Endothelial cell (in vitro differentiated cells): ENCODE measurements at places on chromosomes 12 and 14.
A peak's percentile ranks its signal among the peaks of the same experiment; 100 is the strongest.

DNA sequence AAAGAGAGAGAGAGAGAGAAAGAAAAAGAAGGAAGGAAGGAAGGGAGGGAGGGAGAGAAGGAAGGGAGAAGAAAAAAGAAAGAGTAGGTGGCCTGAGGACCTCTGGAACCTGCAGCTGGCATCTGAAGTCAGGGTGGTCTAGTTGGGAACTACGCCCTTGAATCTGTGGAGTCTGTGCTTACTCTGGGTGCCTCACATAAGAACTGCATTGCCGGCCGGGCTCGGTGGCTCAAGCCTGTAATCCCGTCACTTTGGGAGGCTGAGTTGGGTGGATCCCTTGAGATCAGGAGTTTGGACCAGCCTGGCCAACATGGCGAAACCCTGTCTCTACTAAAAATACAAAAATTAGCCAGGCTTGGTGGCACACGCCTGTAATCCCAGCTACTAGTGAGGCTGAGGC lies 10.0 kb upstream of the NRDE2 start:
- no peak for DNase-seq

- DNase-seq: no peak
Observed at GRCh38 chr12:105322070-105322469, 8.4 kb upstream of the C12orf75 start.

DNA sequence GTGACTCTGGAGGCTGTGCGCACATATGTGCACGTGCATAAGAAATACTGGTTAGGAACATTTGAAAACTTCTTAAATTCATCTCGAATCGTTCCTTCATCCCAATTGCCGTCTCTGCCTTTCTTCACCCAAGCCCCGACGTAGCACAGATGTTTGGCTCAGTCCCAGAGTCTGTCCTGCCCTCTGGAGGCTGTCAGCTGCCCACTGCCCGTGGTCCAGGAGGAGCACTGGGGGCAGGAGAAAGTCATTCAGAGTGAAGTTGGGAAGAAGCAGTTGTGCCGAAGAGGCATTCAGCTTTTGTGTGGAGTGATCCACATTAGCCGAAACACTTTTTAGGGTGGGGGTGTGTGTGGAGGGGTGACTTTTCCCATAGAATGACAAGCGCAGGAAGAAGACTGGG lies 124.9 kb downstream of the TSPAN9 start:
- no peak for DNase-seq

GRCh38 chr12:75820848-75821578 lies 210.6 kb downstream of the PHLDA1 start:
- DNase-seq: no peak

DNA sequence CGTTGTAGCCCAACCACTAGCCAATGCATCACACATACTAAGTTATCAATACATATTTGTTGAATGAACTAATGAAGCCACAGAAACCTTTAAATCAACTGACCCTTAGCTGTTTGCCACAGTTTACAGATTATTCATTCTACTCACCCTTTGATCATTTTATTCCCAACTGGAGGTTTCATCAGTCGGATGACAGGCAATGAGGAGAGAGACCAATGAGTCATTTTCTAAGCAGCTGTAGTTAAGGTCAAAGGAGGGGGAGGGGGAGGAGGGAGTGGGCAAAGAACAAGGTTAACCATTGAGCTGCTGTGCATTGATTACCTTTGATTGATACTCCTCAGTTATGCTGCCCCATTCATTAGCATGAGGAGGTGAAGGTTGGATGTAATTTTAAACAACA lies 469.5 kb downstream of the VRK1 start:
- no peak for DNase-seq

GRCh38 chr14:70601162-70601561 lies 707 bp upstream of the MED6 start:
- DNase-seq: no peak

- DNase-seq: no peak
Observed at GRCh38 chr12:66210840-66211239, 21.8 kb downstream of the IRAK3 start.

- no peak for DNase-seq
Observed at GRCh38 chr14:22540293-22540692, 48.7 kb downstream of the DAD1 start.

DNA sequence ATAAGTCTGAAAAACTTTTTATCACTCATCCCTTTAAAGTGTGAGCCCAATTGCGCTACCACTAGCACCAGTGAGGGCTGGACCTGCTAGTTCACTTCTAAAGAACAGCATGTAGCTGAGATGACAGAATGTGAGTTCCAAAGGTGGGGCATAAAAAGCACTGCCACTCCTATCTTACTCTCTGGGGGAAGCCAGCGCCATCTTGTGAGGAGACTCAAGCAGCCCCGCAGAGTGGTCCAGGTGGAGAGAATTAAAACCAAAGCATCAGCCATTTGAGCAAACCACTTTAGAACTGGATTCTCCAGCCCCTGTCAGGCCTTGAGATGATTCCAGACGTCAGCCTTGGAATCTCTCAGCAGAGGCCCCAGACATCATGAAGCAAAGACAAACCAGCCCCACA lies 39.9 kb downstream of the TMEM132D start:
- DNase-seq: no peak

DNA sequence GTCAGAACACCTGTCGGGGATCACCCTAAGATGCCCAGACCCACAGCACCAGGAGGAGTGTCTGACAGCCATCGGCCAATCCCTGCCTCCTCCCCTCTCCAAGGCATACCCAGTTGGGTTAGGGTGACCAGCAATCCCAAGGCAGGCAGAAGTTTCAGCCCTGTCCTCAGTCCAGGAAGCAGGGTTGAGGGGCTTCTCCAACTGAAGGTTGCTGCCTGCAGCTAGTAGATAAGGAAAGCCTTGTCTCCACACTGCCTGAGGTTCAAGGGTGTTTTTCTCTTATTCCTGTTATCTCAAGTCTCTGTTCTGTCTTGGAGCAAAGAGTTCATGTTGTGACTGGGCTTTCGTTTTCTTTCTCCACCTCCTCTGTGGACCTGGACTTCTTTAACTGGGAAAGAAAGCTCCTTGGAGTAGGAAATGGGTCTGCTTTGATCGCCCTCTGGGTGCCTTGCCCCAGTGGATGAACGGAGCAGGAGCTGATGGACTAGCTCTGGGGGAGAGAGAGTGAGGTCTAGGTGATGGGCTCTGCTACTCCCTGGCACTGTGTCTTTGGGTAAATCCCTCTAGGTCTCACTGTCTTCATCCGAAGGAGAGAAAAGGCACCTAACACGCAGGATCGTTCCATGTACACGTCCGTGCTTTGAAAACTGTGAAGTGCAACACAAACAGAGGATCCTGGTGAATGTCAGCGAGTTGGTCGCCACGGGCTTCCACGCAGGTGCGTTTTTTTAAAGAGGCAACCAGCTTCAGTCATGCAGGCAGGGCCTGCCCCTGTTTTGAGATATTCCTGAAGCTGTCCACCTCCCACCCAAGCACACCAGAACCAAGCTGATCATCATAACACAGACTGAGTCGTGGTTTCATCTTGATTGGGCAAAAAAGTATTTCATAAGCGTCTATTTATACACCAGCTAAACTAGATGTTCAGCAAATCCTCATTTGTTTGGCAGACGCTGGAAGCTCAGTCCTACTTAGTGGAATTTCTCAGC lies 52.5 kb upstream of the FOXN3 start:
- no peak for DNase-seq

DNA sequence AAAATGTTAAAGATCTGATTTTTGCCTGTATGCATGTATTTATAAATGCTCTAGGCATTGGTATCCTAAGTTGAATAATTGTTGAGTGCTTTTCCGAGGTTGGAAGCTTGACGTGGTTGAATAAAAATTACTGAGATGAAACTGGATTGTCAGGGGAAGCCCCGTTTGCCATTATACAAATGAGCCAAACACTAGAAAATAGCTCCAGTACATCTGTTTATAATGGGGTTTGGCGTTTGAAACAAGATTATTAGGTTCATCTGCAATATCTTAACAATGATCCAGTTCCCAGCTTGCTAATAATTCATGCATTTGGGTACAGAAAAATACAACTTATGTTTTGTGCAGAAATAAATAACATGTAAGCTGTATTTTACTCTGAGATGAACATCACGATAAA lies 789.6 kb downstream of the GALC start:
- no peak for DNase-seq

DNA sequence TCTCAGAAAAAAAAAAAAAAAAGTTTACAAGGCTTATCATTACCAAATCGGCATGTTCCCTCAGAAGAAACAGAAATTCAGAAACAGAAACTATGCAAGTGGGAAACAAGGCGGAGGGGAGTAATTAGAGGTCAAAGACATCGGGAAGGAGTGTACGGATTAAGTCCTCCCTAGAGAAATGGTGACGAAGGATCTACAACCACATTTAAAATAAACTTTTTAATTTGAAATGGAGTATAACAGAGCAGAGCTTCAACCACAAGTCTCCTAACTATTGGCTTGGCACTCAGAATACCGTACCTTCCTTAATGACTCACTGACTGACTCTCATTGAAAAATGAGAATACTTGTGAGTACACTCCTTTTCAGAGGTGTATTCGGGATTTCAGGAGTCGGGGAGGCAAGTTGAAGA lies 908 bp downstream of the ENTPD5 start:
- no peak for DNase-seq

- DNase-seq: no peak
Observed at GRCh38 chr12:10184261-10184843, 5.5 kb downstream of the TMEM52B start.

DNA sequence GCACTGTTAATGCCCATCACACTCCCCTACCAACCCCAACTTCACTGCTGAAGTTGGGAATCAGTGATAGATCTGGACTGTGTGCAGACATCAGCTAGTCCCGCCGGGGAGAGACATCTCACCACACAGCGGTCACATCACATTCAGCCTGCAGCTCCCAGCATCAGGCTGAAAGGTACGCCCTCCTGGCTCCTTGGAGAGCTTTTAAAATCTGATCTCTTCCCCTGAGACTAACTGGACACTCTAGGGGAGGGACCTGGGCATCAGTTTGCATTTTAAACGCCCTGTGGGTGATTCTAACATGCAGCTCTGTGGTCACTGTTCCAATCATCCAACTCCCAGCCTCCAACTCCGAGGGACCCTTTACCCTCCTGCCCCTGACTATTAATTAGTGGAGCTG lies 58.4 kb downstream of the CCDC85C start:
- DNase-seq: no peak

DNA sequence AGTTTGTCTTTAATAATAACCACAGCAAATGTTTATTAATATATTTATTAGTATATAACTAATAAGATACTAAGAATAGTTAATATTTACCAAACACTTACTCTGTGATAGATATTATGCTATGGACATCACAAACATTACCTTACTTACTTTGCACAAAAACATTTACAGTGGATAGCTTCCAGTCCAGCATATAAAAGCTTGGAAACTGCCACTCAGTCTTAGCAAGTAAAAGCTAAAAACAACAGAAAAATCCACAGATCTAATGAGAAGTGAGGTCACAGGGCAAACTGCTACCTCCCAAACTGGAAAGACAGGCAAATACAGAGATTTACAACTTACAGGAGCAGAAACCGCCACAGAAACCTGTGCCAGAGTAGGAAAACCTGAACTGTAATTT lies 99.8 kb downstream of the METTL25 start:
- DNase-seq: no peak

DNA sequence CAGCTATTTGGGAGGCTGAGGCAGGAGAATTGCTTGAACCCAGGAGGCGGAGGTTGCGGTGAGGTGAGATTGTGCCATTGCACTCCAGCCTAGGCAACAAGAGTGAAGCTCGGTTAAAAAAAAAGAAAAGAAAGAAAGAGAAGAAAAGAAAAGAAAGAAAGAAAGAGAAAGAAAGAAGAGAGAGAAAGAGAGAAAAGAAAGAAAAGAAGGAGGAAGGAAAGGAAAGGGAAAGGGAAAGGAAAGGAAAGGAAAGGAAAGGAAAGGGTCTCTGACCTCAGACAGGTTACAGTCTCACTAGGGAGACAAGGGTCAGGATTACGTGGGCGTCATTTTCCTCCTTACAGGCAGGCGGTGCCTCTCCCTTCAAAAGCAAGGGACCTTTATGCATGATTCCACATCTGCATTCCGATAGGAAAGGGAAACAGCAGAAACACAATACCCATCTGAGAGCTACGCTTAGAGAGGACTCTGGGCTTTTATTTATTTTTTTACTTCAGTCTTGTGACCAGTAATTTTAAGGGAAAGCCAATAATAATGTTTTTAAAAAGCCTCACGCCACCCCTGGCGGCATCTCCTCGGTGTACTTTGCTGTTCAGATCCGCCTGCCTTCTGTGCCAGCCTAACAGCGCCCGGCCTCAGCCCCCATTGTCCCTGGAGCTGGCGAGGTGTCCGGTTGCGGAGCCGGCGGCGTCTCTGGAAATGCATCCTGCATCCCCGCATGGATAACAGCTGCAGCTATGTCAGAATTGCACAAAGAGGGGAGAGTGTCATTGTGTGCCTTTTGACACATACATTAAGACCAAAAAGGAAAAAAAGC lies 945 bp upstream of the HIP1R start:
- DNase-seq: peak; percentile 80

DNA sequence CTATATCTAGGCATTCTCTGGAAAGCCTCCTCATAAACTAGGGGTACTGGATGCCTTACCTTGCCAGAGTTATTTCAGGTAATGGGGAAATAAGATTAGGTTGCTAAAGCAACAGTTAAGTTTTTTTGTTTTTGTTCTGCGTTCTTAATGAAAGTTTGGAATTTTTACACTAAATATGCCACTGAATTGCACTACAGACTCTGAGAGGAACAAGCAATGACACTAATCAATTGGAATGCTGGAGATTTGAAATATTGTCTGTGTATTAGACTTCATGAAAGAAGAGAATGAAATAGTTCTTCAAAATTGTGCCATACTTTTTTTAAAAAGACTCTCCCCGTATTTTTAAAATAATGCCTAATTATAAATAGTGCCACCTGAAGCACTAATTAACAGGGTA lies 287.8 kb downstream of the NAV3 start:
- no peak for DNase-seq

DNA sequence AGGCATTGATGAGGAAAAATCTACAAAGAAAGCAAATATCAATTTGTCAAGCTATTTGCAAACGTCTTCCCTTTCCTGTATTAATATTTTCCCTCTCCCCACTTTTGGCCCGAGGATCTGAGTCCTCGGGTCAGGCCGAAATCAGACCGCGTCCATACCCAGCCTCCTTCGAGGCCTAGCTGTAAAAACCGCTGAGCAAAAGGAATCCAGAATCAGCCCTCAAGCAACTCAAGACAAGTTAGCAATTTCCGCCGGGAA lies 353 bp upstream of the MAPK1IP1L start:
- DNase-seq: no peak

DNA sequence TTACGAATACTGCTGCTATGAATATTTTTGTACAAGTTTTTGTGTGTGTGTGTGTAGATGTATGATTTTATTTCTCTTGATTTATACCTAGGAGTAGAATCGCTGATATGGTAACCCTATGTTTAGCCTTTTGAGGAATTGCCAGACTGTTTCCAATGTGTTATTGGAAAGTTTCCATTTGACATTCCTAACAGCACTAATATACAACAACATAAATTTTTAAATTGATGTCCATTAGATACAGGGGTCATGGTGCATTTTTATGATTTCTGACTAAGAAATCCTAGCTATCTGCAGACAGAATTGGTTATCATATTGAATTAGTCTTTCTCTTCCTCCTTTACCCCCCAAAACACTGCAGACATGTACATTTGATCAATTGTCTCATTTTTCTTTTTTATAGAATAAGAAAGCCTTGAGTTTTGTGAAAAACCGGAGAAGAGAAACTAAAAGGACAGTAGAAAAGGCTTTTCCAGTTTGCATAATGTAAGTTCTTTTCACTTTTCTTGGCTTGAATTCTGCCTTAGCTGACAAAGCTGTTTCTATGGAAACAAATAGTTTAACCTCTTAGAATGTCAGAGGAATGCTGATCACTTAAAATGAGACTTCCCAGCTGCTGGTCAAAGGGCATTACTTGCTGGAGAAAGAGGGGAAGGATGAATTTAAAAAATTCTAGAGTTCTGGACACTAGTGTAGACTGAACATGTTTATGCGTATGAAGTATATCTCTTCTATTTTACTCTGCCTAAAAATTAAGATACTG lies 28.2 kb downstream of the PALS1 start:
- DNase-seq: no peak
